ENCODE measurements at places on chromosomes 7 and 10.

GRCh38 chr7:2812831-2813230 is 31.3 kb downstream of the GNA12 start:
- no peak for DNase-seq

DNA sequence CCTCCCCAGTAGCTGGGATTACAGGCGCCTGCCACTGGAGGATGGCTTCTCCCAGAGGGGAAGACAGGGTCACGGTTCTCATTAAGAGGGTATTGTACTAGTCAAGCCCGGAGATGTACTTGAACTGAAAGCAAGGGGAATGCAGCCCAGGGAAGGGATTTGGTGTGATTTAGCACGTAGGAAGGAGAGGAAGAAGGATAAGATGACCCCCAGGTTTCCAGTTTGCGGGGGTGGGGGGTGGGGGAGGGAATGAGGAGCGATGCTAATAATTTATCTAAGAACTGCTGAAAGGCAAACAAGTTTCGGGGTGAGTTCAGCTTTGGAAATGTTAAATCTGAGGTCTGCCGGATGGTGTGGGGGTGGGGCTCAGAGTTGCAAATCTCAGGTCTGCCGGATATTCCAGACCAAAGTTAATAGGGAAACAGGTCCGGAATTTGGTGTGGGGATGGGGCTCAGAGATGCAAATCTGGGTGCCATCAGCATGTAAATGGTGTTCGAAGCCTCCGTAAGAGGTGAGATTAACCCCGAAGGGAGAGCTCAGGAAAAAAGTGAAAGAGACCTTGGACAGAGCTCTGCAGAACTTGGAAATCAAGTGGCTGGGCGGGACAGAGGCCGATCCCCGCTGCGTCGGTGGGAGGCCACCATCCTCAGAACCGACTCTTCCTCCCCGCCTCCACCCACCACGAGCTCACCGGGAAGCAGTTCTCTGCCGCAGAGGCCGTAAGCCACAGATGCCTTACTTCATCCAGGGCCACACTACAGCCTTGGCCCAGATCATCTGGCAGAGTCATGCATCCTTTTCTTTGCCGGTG is 1.6 kb upstream of the SEPHS1 start:
- DNase-seq = no peak

DNA sequence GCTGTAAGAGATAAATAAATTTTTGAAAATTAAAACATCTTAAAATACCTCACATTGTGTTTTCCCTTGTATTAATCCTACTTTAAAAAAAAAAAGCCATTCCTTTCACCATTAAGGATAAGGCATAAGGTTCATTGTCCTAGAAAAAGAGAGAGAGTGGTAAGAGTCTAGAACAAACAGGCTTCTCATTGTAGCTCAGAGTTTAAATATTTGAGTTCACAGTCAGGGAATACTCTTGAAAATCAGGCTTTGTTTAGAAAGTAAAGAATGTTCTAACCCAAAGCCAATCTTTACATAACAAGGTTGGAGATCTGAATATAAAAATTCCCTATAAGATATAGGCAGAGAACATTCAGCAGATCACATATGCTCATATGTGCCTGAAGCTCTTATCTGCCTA is 40.2 kb upstream of the TES start:
- no peak for DNase-seq

DNA sequence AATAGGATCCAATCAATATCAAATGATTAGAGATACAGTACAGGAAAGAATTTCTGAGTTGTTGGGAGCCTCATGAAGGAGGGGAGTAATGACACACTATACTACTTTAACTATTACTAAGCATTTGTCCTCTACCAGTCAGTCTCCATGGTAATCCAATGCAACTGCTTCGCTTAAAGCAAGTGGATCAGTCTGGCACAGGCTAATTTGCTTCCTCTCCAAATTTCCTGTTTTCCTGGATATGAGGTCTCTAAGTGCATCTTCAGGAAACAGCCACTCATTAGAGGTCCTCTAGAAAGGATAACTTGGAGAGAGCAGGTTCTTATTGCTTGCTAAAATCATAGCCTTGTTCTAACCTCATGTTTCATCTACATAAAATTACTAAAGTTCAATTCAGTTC is 8.4 kb upstream of the SEPTIN7 start:
- DNase-seq = no peak

DNA sequence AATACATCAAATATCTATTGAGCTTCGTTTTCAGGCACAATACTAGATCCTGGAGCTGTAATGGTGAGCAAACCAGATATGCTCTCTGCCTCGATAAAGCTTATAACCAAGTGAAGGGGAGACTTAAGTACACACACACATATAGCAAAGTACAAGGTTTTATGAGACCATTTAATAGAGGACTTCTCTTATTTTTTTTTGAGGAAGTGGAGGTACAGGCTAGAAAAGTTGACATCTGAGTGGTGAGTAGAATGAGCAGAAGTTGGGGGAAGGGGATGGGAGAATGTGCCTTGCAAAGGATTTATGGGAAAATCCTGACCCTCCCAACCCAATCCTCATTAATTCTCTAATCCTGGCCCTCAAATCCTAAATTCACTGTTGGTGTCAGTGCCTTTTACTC is 7.7 kb downstream of the CCDC136 start:
- DNase-seq = no peak
